ENCODE measurements at places on chromosomes 13 and 19. TPM values are rescaled to one million over a fixed set of nuclear protein-coding genes. Genes with fewer than 3 reads are reported as not detected.

The ZNF844 gene
- polyA plus RNA-seq = 1.8 TPM

The EFNB2 gene
- polyA plus RNA-seq = 5.5 TPM

The CDX2 gene
- polyA plus RNA-seq = 0.12 TPM

The SLC17A7 gene
- polyA plus RNA-seq = 1.5 TPM

The ATP7B gene
- 2.6 TPM for polyA plus RNA-seq

The IGFL4 gene
- polyA plus RNA-seq = 0.06 TPM

The CD70 gene
- polyA plus RNA-seq = 7.1 TPM

The PSG3 gene
- polyA plus RNA-seq = not detected

The IZUMO2 gene
- polyA plus RNA-seq = 5.0 TPM

The ZNF229 gene
- polyA plus RNA-seq = 3.4 TPM

The SYMPK gene
- 33.9 TPM for polyA plus RNA-seq

The ENOX1 gene
- 0.81 TPM for polyA plus RNA-seq

The GPR18 gene
- polyA plus RNA-seq = 3.0 TPM

The NFIC gene
- 5.3 TPM for polyA plus RNA-seq

The SLC15A1 gene
- 1.3 TPM for polyA plus RNA-seq

The MEIS3 gene
- 20.6 TPM for polyA plus RNA-seq

The NLRP4 gene
- polyA plus RNA-seq = not detected

The SMAD9 gene
- 1.3 TPM for polyA plus RNA-seq

The LILRB1 gene
- 0.12 TPM for polyA plus RNA-seq

The NXNL1 gene
- polyA plus RNA-seq = not detected

The SCGB2B2 gene
- not detected for polyA plus RNA-seq

The CD177 gene
- polyA plus RNA-seq = not detected

The ZNF677 gene
- 74.8 TPM for polyA plus RNA-seq

The TMPRSS9 gene
- 0.05 TPM for polyA plus RNA-seq

The AMER2 gene
- polyA plus RNA-seq = 0.31 TPM

The SYNE4 gene
- polyA plus RNA-seq = 49.8 TPM

The BEST2 gene
- 1.3 TPM for polyA plus RNA-seq

The CYP2B6 gene
- polyA plus RNA-seq = 3.9 TPM

The C5AR1 gene
- polyA plus RNA-seq = 0.08 TPM

The ZNF534 gene
- 1.0 TPM for polyA plus RNA-seq

The MTUS2 gene
- polyA plus RNA-seq = 0.12 TPM

The SIGLEC5 gene
- not detected for polyA plus RNA-seq

The TEX29 gene
- polyA plus RNA-seq = not detected

The ZIK1 gene
- 7.7 TPM for polyA plus RNA-seq

The OR7C1 gene
- polyA plus RNA-seq = 0.03 TPM

The MEIOSIN gene
- 0.21 TPM for polyA plus RNA-seq

The KLF2 gene
- 0.43 TPM for polyA plus RNA-seq

The PSG5 gene
- polyA plus RNA-seq = 0.32 TPM

The IGFL3 gene
- not detected for polyA plus RNA-seq
